ENCODE measurements at places on chromosomes 6 and 20. TPM values are rescaled to one million over a fixed set of nuclear protein-coding genes. Genes with fewer than 3 reads are reported as not detected.

GRCh38 chr6:101226677-101227135, 166.8 kb upstream of the GRIK2 start:
- H3K4me3 ChIP-seq = no peak overlapping the region
- no peak overlapping the region for H3K27ac ChIP-seq
- H3K36me3 ChIP-seq = no peaks in the 10 kb centered on the region
- H3K4me1 ChIP-seq = no peaks in the 10 kb centered on the region

GRCh38 chr20:434221-434620, 26.1 kb downstream of the RBCK1 start:
- no peak for DNase-seq
- peaks cover 68% of the 10 kb centered on the region for H3K4me1 ChIP-seq
- no peak overlapping the region for H3K4me3 ChIP-seq
- peaks cover 65% of the 10 kb centered on the region for H3K36me3 ChIP-seq
- no peaks in the 10 kb centered on the region for H3K27me3 ChIP-seq

- no peak overlapping the region for H3K27ac ChIP-seq
- H3K27me3 ChIP-seq = no peaks in the 10 kb centered on the region
- H3K4me3 ChIP-seq = no peak overlapping the region
- H3K36me3 ChIP-seq = no peaks in the 10 kb centered on the region
- no peak for DNase-seq
Measured at GRCh38 chr6:169229615-169230321, 23.9 kb downstream of the THBS2 start.

DNA sequence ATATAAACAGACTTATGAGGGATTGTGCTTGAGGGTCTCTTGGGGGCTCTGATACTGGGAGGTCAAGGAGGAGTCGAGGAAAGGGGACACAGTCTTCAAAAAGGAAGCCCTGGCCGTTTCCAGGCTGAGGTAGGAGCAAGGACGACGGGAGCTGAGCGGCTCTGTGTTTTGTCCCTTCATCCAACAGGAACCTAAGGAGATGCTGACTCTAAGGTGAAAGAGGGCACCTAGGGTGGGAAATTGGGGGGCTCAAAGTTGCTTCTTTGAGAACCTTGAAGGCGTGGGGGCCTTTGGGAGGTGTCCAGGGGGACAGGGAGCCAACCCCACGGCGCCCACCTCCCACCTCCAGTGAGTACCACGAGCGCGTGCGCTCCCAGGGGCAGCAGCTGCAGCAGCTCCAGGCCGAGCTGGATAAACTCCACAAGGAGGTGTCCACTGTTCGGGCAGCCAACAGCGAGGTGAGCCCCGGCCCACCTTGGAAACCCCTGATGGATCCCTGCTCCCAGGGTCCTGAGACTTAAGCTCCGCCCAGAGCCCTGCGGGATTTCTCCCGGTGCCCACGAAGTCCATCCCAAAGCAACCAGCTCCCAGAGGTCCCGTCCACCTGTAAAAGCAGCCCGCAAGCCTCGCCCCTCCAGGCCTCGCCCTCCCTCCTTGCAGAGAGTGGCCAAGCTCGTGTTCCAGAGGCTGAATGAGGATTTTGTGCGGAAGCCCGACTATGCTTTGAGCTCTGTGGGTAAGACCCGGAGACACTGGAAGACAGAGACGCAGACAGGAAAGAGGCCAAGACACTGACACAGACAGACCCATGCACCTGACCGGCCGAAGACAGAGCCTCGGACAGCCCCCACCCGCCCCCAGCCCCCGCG, 2.9 kb downstream of the SPAG4 start:
- peaks cover 43% of the 10 kb centered on the region for H3K4me1 ChIP-seq
- H3K27me3 ChIP-seq = peaks cover 2% of the 10 kb centered on the region
- H3K27ac ChIP-seq = peak overlapping the region; percentile 87
- H3K4me3 ChIP-seq = peak overlapping the region; percentile 77
- H3K36me3 ChIP-seq = no peaks in the 10 kb centered on the region
- peak; percentile 32 for DNase-seq

DNA sequence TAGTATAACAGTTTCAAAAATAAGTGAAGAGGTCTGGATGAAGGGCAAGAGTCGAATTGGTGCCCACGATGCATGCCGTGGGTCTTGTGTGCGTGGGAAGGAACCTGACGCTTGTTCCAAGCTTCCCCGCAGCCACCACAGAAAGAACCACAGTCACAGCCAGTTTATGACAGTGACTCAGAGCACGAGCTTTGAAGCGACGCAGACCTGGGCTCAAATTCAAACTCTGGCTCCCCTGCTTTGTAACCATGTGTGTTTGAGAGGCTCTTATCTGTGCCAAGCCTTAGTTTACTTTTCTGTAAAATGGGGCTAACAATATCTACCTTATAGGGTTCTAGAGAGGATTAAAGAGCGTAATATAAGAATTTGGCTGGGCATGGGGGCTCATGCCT, 65.5 kb downstream of the SYNJ2 start:
- H3K27ac ChIP-seq = peak overlapping the region; percentile 79
- H3K4me3 ChIP-seq = no peak overlapping the region
- peaks cover 31% of the 10 kb centered on the region for H3K4me1 ChIP-seq
- peaks cover 47% of the 10 kb centered on the region for H3K36me3 ChIP-seq

DNA sequence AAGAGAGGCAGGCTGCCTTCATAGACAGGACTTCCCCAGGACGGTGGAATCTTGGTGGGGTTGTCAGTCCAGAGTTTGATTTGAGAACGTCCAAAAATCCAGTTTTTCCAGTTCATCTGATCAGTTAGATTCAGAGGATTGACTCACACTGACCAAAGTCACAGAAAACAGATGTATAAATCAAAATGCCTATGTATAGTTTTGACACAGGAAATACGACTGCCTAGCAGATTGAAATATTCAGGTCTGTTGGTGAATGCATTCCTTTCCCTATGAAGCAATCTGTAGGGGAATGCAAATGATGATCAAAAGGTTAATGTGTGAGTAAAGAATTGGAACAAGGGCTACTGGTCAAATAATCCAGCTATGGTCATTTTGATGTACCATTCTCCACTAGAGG, 29.7 kb upstream of the GFOD1 start:
- DNase-seq = no peak
- no peaks in the 10 kb centered on the region for H3K4me1 ChIP-seq
- H3K36me3 ChIP-seq = no peaks in the 10 kb centered on the region
- H3K27me3 ChIP-seq = peaks cover 5% of the 10 kb centered on the region
- no peak overlapping the region for H3K4me3 ChIP-seq
- no peak overlapping the region for H3K27ac ChIP-seq

The C6orf15 gene
- not detected for total RNA-seq

The GINS1 gene
- total RNA-seq = 28.9 TPM

DNA sequence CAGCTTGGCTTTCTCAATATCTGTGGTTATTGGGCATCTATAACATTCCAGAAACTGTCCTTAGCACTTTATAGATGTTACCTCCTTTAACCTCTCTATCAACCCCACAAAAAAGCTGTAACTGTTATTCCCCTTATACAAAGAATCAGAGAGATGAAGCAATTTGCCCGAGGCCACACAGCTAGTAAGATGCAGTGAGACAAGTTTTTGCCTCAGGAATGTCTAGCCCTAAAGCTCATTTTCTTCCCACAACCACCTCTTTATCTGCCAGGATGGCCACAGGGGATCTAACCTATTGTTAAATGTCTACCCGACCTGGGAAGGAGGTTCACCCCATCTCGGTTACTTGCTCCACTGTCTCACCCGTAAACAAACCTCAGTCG, 31.9 kb upstream of the TCP11 start:
- no peak overlapping the region for H3K27ac ChIP-seq
- H3K4me3 ChIP-seq = no peak overlapping the region
- H3K4me1 ChIP-seq = peaks cover 14% of the 10 kb centered on the region
- peaks cover 15% of the 10 kb centered on the region for H3K27me3 ChIP-seq
- peaks cover 3% of the 10 kb centered on the region for H3K36me3 ChIP-seq

GRCh38 chr20:60653111-60653845, 598.8 kb upstream of the CDH4 start:
- no peaks in the 10 kb centered on the region for H3K36me3 ChIP-seq
- no peak for DNase-seq
- no peak overlapping the region for H3K4me3 ChIP-seq
- H3K4me1 ChIP-seq = no peaks in the 10 kb centered on the region
- no peaks in the 10 kb centered on the region for H3K27me3 ChIP-seq

The EYS gene
- not detected for total RNA-seq

- DNase-seq = no peak
- H3K27me3 ChIP-seq = no peaks in the 10 kb centered on the region
- no peaks in the 10 kb centered on the region for H3K36me3 ChIP-seq
- H3K4me1 ChIP-seq = no peaks in the 10 kb centered on the region
- no peak overlapping the region for H3K4me3 ChIP-seq
- H3K27ac ChIP-seq = no peak overlapping the region
Measured at GRCh38 chr6:143746202-143747119, 68.7 kb downstream of the PHACTR2 start.

The KIAA0408 gene
- 2.7 TPM for total RNA-seq

The HLA-DRB1 gene
- 55.9 TPM for total RNA-seq

The SUPT3H gene
- total RNA-seq = 8.7 TPM

- H3K36me3 ChIP-seq = no peaks in the 10 kb centered on the region
- no peak for DNase-seq
- no peak overlapping the region for H3K4me3 ChIP-seq
- no peak overlapping the region for H3K27ac ChIP-seq
Measured at GRCh38 chr6:81381382-81381916, 371.0 kb downstream of the TENT5A start.

The ARFGEF3 gene
- total RNA-seq = 0.06 TPM

DNA sequence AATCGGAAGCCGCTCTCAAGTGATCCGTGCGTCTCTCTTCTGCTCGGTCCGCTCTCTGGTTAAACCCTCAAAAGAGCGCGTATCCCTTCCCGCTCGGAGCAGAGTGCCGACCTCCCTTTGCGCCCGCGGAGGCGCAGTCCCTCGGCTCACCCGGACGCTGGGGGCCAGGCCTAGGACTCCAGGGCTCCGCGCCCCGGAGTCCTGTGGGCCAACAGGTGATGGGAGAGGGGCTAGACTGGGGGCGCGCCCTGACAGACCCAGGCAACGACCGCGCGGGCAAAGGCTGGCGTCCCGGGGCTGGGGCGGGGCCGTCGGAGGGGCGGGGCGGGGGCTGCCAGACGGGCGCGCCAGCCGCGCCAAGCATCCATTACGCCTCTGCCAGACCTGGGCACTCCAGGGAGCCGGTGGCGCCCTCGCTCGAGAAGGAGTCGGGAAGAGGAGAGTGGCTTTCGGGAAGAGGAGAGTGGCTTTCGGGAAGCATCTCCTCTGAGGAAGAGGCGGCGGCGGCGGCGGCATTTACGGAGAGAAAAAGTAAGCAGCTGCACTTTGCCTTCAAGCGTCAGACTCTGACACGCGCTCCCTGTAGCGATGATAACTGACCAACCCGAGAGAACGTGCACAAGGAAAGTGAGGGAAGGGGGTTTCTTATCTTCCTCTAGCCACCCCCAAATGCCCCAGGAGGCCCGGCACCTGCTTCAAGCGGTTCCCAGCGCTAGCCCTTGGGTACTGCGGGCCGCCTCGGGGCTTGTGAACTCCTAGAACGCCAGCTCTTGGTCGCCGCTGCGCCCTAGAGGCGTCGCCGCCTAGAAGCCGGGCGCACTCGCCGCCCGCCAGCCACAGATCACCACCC, 2.6 kb downstream of the EPHA7 start:
- no peak for DNase-seq
- H3K4me1 ChIP-seq = peaks cover 20% of the 10 kb centered on the region
- peaks cover 4% of the 10 kb centered on the region for H3K36me3 ChIP-seq
- H3K27ac ChIP-seq = no peak overlapping the region

DNA sequence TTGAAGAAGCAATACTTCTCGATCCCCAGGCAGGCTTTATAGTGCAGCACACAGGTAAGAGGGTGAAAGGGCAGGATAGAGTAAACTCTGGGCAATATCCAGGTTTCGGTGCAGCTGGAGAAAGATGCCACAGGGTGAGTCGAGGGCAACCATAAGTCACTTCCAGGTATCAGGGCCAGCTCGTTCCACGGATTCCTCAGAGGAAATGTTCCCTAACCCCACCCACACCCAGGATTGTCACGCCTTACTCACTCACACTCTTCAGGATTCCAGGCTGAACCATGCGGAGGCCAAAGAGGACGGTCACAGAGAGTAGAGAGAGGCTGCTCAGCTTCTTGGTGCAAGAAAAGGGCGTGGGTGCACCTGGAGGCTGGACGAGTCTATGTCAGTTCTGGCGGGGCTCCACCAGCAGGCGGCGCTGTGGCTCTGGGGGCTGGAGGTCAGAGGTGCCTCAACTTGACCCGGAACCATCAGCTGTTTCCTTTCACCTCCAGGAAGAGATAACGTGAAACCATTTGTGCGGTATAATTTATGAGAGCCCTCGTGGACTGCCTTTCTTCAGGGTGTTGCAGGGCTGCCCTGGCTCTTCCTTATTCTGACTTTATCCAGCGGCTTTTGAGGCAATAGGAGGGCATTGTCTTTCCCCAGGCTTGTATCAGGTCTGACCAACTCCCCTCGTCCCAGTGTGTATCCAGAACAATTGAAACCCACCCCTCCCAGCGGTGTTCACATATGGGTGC, 14.5 kb upstream of the WFDC12 start:
- no peak overlapping the region for H3K4me3 ChIP-seq
- H3K27ac ChIP-seq = no peak overlapping the region
- H3K36me3 ChIP-seq = no peaks in the 10 kb centered on the region
- peak; percentile 67 for DNase-seq
- H3K4me1 ChIP-seq = no peaks in the 10 kb centered on the region
- H3K27me3 ChIP-seq = peaks cover 9% of the 10 kb centered on the region

The NT5E gene
- 7.2 TPM for total RNA-seq

The GCNT2 gene
- total RNA-seq = 5.0 TPM

GRCh38 chr20:1941226-1941625, 46.0 kb downstream of the SIRPA start:
- H3K27ac ChIP-seq = no peak overlapping the region
- no peaks in the 10 kb centered on the region for H3K36me3 ChIP-seq
- no peaks in the 10 kb centered on the region for H3K4me1 ChIP-seq
- DNase-seq = no peak
- H3K27me3 ChIP-seq = peaks cover 11% of the 10 kb centered on the region

The F13A1 gene
- not detected for total RNA-seq

GRCh38 chr6:56851074-56851473, 103.8 kb upstream of the BEND6 start:
- peaks cover 31% of the 10 kb centered on the region for H3K27me3 ChIP-seq
- no peaks in the 10 kb centered on the region for H3K36me3 ChIP-seq
- H3K4me3 ChIP-seq = peak overlapping the region; percentile 57
- DNase-seq = no peak

The RSPO3 gene
- not detected for total RNA-seq

- H3K27ac ChIP-seq = no peak overlapping the region
- no peaks in the 10 kb centered on the region for H3K4me1 ChIP-seq
- DNase-seq = no peak
- no peaks in the 10 kb centered on the region for H3K27me3 ChIP-seq
- H3K4me3 ChIP-seq = no peak overlapping the region
Measured at GRCh38 chr20:63092660-63093215, 86.0 kb upstream of the BHLHE23 start.

GRCh38 chr6:48101290-48101689, 9.7 kb downstream of the PTCHD4 start:
- H3K4me3 ChIP-seq = no peak overlapping the region
- no peaks in the 10 kb centered on the region for H3K27me3 ChIP-seq
- H3K36me3 ChIP-seq = no peaks in the 10 kb centered on the region
- H3K27ac ChIP-seq = no peak overlapping the region
- H3K4me1 ChIP-seq = no peaks in the 10 kb centered on the region

All from activated CD4-positive, alpha-beta T cell treated with anti-CD3 and anti-CD28 coated beads, Interleukin-2, amount 10 ng/mL, durations not matched to agents 7 days and 5 days (primary cell).